ENCODE measurements at places on chromosomes 3 and 15. TPM values are rescaled to one million over a fixed set of nuclear protein-coding genes. Genes with fewer than 3 reads are reported as not detected.

Gene DTWD1
- total RNA-seq, result 27.3 TPM

Gene LRRC2
- total RNA-seq, result 0.45 TPM

Gene SAMMSON
- total RNA-seq, result not detected

Gene ANKUB1
- total RNA-seq, result not detected

Gene CRABP1
- total RNA-seq, result not detected

Gene NR2F2
- 53.4 TPM for total RNA-seq

Gene SLC6A20
- total RNA-seq, result 17.0 TPM

Gene IQCF5
- total RNA-seq, result not detected

Gene UTS2B
- total RNA-seq, result 0.41 TPM

Gene C2CD4B
- total RNA-seq, result 2.4 TPM

Gene CCDC39
- 0.63 TPM for total RNA-seq

Gene CLRN1
- total RNA-seq, result not detected

Gene NUDT16
- 34.4 TPM for total RNA-seq

Gene CTNNB1
- total RNA-seq, result 432 TPM

Gene THBS1
- 570 TPM for total RNA-seq

Gene OCA2
- total RNA-seq, result 0.81 TPM

Gene VPS8
- total RNA-seq, result 65.7 TPM

Gene VEPH1
- 86.8 TPM for total RNA-seq

Gene KLHDC8B
- total RNA-seq, result 33.3 TPM

Gene TRIM59
- total RNA-seq, result 8.7 TPM

Data from left lung (tissue), 14 donors.